ENCODE measurements at places on chromosomes 7 and 10.

DNA sequence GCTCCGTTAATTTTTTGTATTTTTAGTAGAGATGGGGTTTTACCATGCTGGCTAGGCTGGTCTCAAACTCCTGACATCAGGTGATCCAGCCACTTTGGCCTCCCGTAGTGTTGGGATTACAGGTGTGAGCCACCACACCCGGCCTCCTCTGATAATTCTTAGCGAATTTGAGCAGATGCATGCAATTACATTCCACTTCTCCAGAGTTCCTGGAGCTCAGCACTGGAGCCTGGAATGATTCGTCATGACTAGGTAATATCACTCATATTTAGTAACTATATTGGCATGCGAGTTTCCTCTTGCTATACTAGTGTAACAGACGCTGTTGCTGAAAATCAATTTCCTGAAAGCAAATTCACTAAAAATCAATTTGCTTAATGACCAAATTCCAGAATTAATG is 86.8 kb downstream of the MKX start:
- no peaks in the 10 kb centered on the region for H3K27me3 ChIP-seq
- no peak overlapping the region for H3K4me3 ChIP-seq
- no peak for DNase-seq
- no peak overlapping the region for H3K27ac ChIP-seq

DNA sequence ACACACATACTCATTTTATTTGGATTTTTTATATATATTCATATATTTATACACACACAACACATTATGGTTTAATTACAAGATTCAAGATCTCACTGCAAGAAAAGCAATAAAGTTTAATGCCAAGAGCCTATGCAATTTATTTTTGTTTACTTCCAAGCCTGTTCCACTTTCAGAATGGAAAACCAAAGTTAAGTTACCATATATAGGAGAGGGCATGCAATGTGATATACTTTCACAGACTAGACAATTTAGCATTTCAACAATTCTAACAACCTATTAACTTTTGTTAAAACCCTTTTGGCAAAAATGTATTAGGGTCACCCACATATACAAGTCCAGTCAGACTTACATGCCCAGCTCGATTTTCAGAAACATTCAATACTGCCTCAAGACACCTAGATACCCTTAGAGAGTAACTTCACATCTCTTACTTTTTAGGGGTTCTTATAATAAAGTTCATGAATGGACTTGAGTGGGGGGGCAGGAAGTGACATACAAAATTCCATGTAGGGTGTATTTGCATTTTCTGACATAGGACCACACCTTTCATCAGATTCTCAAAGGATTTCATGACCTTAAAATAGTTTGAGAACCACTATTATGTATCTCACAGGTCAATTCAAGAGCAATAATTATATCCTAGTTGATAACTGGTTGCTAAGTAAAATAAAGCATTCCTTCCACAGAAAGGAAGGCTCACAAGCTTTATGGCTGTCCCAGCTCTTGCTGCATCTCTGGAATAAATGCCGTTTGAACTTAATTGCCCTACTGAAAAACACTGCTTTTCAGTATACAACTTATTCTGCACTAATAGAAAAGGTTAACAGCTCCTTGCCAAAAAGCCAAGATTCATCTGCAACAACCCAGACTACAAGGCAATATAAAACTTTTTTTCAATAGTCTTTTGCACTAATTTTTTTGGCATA is 2.5 kb downstream of the P4HA1 start:
- peak overlapping the region; percentile 96 for H3K27ac ChIP-seq
- H3K27me3 ChIP-seq = no peaks in the 10 kb centered on the region
- H3K4me1 ChIP-seq = peaks cover 11% of the 10 kb centered on the region

DNA sequence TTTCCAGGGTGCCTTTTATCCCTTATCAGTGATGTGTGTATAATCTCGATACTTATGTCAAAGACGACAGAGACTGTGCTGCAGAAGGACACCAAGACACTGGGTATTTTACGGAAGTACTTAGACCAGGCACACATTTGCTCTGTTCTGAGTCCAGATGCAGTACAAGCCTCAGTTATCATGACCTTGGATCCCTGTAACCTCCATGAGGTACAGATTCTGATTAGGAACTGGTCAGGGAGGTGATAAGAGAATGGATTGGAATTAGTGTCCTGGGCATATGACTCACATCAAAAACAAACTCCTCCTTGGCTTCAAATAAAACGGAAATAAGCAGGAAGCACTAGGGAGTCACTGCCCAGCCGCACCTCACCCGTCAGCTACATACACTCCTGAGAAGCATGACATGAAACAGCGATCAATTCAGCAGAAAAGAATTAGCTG is 146.5 kb downstream of the SFMBT2 start:
- peaks cover 42% of the 10 kb centered on the region for H3K4me1 ChIP-seq
- H3K36me3 ChIP-seq = no peaks in the 10 kb centered on the region
- H3K4me3 ChIP-seq = no peak overlapping the region
- no peak overlapping the region for H3K27ac ChIP-seq
- no peak for DNase-seq
- no peaks in the 10 kb centered on the region for H3K27me3 ChIP-seq

DNA sequence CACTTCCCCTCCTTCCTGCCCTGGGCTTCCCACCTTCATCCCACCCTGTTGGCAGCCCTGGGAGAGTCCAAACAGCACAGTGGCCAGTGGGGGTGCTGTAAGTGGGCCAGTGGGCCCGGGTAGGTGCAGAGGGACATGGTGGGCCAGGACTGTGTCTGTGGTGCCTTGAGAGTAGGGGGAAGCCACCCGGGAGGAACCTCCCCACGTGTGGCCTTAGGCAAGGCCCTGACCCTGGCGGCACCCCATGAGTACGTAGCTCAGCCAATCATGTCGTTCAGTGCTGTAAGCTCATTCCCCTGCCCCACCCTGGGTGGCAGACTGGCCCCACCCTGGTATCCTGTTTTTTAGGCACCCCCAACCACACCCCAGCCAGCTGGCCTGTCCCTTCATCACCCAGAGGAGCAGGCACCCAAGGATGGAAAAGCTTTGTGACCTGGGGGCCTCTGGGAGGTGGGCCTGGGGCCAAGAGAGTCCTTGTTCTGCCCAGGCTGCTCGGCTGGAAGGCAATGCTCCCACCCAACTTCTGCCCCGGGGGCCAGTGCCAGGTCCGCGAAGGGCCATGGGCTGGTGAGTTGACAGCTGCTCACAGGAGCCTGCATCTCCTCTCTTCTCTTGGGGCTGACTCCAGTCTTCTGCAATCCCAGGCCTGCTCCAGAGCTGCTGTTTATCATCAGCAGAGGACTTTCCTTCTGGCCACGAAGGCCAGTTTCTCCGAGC is 41.6 kb downstream of the TSPAN15 start:
- H3K4me1 ChIP-seq = peaks cover 7% of the 10 kb centered on the region
- H3K27me3 ChIP-seq = no peaks in the 10 kb centered on the region
- H3K36me3 ChIP-seq = no peaks in the 10 kb centered on the region
- H3K27ac ChIP-seq = no peak overlapping the region

GRCh38 chr10:19817231-19817933 is 1.1 kb downstream of the PLXDC2 start:
- peak overlapping the region; percentile 91 for H3K27ac ChIP-seq
- peaks cover 43% of the 10 kb centered on the region for H3K4me1 ChIP-seq
- peak; percentile 35 for DNase-seq
- H3K27me3 ChIP-seq = no peaks in the 10 kb centered on the region

DNA sequence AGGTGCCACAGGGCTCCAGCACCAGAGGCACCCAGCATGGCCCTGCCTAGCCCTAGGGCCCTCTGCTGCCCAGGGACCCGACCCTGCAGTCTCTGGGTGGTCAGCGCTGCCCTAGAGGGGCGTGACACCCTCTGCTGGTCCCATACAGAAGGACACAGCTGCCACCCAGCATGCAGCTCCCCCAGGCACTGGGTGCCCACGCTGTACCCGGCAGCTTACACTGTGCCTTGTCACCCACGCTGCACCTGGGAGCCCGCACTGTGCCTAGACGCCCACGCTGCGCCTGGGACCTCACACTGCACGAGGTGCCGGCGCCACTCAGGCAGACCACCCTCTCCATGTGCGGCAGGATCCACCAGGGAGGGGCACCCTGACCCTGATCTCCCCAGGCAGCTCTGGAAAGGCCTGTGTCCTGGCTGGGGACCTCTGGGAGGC is 55.2 kb downstream of the PWWP2B start:
- H3K36me3 ChIP-seq = no peaks in the 10 kb centered on the region
- peak; percentile 35 for DNase-seq
- peaks cover 7% of the 10 kb centered on the region for H3K4me1 ChIP-seq

GRCh38 chr7:117731455-117731854 is 141.8 kb downstream of the CTTNBP2 start:
- H3K36me3 ChIP-seq = no peaks in the 10 kb centered on the region
- no peak overlapping the region for H3K4me3 ChIP-seq
- no peaks in the 10 kb centered on the region for H3K27me3 ChIP-seq
- no peak for DNase-seq
- no peak overlapping the region for H3K27ac ChIP-seq
- H3K4me1 ChIP-seq = no peaks in the 10 kb centered on the region

DNA sequence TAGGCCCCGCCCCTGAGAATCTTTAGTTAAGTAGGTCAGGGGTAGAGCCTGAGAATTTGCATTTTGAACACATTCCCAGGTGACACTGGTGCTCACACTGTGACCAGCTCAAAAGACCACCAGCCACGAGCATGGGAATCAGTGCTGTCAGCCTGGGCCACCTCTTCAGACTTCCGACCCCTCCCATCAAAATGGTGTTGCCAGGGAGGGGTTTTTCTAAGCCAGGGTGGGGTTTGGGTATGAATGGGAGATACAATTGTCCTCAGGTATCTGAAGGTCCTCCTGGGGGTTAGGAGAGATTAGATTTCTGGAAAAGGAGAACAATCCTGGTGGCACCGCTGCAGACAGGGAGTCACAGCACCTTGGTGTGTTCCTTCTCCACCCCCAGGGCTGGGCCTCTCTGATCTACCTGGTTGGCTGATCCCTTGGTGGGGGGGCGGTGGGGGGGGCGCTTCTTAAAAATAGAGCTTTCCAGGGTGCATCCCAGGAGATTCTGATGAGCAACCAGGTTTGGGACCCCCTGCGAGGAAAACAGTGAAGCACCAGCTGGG is 111.5 kb upstream of the ANLN start:
- DNase-seq = no peak
- no peaks in the 10 kb centered on the region for H3K36me3 ChIP-seq
- H3K27ac ChIP-seq = no peak overlapping the region
- H3K27me3 ChIP-seq = no peaks in the 10 kb centered on the region
- peaks cover 37% of the 10 kb centered on the region for H3K4me1 ChIP-seq
- no peak overlapping the region for H3K4me3 ChIP-seq

DNA sequence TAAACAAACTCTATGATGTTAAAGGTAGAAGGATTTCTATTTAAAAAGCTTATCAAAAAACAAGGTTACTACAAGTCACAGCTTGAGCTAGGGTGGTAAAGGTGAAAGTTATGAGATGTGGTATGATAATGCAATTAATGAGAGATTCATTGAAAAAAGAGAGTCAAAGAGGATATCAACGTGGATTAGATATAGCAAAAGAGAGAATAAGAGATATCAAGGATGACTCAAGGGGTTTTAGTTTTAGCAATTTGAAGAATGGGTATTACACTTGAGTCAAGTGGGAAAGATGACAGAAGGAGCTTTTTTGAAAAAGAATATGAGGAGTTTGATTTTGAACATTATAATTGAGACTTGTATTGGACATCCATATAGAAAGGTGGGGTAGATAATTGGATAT is 59.8 kb downstream of the NUTM2E start:
- no peaks in the 10 kb centered on the region for H3K36me3 ChIP-seq
- no peak overlapping the region for H3K4me3 ChIP-seq
- H3K27me3 ChIP-seq = no peaks in the 10 kb centered on the region
- DNase-seq = no peak
- H3K4me1 ChIP-seq = no peaks in the 10 kb centered on the region

DNA sequence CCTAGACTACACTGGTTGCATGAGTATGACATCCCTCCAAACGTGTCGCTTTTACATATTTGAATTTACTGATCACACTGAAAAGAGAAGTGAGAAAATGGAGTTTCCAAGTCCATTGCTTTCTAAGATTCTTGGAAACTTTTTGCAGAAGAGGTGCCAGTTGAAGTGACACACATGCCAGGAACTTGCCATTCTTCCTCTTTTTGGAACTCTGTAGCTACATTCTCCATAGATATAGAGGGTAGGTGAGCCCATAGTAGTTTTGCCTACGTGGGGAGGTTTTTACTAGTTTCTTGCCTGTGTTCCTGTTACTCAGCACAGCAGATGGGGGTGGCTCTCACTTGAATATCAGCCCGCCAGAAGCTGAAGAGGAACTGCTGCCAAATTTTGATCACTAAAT is 286.6 kb upstream of the NRP1 start:
- H3K36me3 ChIP-seq = no peaks in the 10 kb centered on the region
- no peaks in the 10 kb centered on the region for H3K27me3 ChIP-seq
- H3K4me1 ChIP-seq = no peaks in the 10 kb centered on the region
- H3K27ac ChIP-seq = peak overlapping the region; percentile 57
- H3K4me3 ChIP-seq = no peak overlapping the region
- DNase-seq = no peak

- no peak for DNase-seq
- H3K4me1 ChIP-seq = no peaks in the 10 kb centered on the region
- H3K36me3 ChIP-seq = no peaks in the 10 kb centered on the region
- no peak overlapping the region for H3K4me3 ChIP-seq
- H3K27me3 ChIP-seq = no peaks in the 10 kb centered on the region
- no peak overlapping the region for H3K27ac ChIP-seq
These were observed 53.3 kb downstream of the TFPI2 start for GRCh38 chr7:93837245-93837644.

DNA sequence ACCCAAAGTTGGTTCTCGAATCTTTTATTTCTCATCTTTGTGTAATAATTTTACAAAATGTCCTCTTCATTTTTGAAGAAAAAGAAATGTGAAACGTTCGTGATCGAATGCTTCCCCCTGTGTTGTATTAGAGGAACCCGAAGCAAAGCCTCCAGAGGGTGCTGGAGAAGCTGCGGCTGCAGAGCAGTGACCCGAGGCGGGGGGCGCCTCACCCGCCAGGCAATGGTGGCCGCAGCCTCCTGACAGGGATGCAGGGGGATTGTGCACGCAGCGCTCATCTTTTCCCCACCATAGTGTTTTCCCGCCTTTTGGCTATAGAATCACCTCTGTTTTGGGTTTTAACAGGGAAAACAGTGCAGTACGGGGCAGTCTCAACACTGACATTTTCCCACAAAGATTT is 307.5 kb upstream of the ANKRD30A start:
- no peak overlapping the region for H3K4me3 ChIP-seq
- H3K4me1 ChIP-seq = no peaks in the 10 kb centered on the region
- no peak for DNase-seq
- H3K27me3 ChIP-seq = no peaks in the 10 kb centered on the region

DNA sequence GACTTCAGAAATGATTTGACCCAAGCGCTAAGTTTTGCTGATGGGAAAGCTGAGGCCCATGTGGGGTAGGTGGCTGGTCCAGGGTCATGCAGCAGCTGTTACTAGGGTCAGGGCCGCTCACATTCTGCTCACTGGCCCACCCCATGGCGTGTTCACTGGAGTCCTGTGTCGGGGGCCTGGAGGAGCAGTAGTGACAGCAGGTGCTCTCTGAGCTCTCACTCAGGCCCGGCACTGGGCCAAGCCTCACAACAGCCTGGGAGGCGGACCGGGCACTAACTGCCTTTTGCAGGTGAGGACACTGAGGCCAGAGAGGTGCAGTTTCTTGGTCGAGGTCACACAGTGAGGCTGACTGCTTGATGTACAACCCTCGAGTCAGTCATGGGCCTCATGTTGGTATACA is 82.7 kb downstream of the GLRX3 start:
- no peaks in the 10 kb centered on the region for H3K36me3 ChIP-seq
- H3K4me1 ChIP-seq = no peaks in the 10 kb centered on the region
- H3K27me3 ChIP-seq = no peaks in the 10 kb centered on the region
- DNase-seq = no peak

- DNase-seq = no peak
- H3K27ac ChIP-seq = no peak overlapping the region
- H3K27me3 ChIP-seq = no peaks in the 10 kb centered on the region
- no peaks in the 10 kb centered on the region for H3K36me3 ChIP-seq
- H3K4me3 ChIP-seq = no peak overlapping the region
- H3K4me1 ChIP-seq = no peaks in the 10 kb centered on the region
These were observed 435.4 kb downstream of the SUGCT start for GRCh38 chr7:40570223-40570622.

Measured in heart right ventricle (tissue), 16 donors.